ENCODE measurements at places on chromosomes 13 and 19.

DNA sequence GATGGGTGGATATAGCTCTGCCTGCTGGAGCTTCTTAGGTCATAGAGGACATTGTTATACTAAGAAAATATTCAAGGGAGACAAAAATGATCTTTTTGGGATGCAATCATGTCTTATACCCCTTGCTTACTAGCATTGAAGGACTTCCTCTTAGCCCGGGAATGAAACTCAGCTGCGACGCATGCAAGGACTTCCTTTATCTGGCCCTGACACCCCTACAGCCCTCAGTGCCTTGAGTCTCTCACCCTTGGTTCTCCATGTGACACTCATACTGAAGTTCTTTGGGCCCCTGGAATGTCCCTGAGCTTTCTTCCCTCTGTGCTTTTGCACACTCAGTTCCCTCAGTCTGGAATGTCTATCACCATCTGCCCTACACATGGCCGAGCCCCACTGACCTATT is 72.5 kb upstream of the MTIF3 start:
- DNase-seq, result no peak

DNA sequence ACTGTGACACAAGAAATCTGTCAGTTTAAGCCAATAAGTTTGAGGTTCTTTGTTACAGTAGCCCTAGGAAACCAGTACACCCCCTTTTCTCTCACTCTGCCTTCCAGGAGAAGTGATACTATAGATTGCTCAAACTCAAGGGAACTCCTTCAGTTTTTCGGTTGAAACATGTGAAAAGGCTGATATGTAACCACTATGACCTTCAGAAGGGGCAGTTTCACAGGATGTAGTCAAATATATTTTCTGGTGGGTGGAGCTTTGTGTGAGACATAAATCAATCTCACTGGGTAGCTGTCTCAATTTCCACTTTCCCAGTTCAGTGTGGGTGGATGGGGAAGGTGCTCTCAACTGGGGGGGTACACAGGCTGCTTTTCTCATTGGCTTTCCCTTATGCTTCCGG is 41.7 kb downstream of the HTR2A start:
- no peak for DNase-seq

GRCh38 chr19:50030225-50030624 is 4.4 kb downstream of the ZNF473 start:
- DNase-seq, result no peak

DNA sequence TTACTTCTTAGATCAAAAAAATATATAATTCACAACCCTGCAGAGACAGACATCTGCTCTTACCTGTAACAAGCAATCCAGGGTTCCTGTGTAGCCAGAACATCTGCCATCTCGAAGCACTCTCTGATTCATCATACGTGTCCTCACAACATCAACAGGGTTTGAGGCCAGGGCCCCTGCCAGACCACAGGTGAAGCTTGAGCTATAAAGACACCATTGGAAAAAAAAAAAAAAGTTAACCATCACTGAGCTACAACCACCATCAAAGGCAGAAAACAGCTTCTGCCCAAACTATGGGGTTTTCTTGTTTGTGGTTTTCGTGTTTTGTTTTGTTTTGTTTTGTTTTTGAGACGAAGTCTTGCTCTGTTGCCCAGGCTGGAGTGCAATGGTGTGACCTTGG is 19.3 kb downstream of the SLC25A30 start:
- no peak for DNase-seq

GRCh38 chr13:73684750-73685149 is 449.5 kb downstream of the KLF12 start:
- no peak for DNase-seq

DNA sequence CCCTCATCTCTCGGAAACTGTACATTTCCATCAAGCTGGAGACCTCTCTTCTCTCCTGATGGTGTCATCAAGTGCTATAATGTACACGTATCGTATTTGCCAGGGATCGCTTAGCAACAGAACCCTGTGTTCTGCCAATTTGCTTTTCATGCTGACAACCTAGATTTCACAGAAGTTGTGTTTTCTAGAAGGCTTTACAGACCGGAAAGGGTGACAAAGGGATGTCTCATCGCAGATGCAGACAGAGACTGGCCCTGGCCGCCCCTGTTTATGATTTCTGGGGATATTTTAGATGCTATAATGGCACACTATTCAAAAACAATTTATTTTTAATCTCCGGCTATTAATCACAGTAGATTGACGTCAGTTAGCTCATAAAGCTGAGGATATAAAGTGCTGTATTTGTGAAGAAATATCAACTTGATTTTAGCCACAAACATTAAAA is 291.4 kb downstream of the IRS2 start:
- DNase-seq, result no peak

DNA sequence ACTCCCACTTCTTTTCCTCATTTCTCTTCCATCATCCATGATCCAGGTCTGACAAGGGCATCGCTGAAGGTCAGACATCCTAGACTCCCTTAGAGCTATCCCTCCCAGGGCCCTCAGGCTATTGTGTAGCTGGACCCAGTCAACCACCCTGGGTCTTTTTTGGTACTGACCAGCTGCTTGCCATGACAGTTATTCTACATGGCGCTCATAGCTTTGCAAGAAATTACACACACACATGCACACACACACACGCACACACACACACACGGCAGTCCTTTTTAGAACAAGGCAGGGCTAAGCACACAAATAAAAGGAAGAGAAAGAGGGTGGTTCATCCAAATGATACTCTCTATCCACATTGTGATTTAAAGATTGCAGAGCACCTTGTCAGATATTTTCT is 18.3 kb downstream of the SIAH3 start:
- no peak for DNase-seq

DNA sequence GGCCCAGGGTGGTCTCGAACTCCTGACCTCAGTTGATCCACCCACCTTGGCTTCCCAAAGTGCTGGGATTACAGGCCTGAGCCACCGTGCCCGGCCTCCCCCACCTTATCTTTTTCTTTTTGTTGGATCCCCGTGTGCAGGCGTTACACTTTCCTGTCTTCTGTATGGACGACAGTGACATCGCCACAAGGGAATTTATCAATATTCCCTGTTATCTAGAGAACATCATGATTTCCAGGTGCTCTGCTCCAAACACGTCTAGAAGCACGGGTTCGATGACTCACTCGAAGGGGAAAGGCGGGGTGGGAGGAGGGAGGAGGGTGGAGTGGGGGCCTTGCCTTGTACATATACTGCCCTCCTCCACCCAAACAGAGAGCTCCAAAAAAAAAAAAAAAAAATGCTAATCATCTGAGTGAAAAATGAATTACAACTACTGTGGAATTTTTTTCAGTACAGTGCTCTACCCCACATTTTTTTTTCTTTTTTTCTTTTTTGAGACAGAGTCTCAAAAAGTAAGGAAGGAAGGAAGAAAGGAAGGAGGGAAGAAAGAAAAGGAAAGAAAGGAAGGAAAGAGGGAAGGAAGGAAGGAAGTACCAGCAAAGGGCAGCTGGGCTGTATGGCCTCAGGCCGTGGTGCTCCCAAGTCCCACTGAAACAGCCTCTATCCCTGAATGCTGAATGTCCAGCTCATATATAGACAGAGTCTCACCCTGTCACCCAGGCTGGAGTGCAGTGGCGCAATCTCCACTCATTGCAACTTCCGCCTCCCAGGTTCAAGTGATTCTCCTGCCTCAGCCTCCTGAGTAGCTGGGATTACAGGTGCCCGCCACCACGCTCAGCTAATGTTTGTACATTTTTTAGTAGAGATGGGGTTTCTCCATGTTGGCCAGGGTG is 36.8 kb downstream of the INSR start:
- DNase-seq, result no peak

DNA sequence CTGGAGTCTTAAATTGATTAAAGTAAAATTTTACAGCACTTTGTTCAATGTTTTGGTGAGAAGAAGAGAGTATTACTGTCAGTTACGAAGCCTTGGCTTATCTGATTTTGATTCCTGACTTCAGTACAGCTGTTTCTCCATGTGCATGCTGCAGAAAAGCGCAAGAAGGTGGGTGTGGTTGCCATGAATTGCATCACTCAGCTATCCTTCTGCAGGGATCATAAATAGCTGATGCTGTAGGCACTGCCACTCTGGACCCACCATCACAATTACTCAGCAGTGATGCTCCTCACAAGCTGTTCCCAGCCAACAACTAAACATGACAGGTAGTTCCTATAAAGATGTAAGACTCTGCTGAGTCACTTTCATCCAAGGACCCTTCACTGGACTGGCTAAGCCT is 321.2 kb downstream of the IRS2 start:
- no peak for DNase-seq

- no peak for DNase-seq
These were observed 45.3 kb downstream of the KLF2 start for GRCh38 chr19:16369664-16370576.

DNA sequence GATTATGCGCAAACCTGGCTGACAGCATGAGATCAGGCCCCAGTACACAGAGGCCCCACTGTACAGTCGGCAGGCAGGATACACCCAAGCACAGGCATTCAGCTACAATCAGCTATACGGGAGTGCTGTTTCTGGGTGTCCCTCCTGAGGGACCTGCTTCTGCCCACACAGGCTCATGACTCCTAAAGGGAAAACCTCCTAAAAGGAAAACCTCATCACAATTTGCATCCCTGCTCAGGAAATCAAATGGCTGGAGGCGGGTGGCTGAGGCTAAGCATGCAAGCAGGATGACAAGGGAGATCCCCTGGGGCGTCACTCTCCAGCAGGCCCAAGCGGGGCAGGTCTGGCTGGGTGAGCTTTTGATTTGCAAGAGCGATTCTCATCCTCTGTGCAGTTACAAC is 99.8 kb downstream of the CRYL1 start:
- DNase-seq, result peak; percentile 64

DNA sequence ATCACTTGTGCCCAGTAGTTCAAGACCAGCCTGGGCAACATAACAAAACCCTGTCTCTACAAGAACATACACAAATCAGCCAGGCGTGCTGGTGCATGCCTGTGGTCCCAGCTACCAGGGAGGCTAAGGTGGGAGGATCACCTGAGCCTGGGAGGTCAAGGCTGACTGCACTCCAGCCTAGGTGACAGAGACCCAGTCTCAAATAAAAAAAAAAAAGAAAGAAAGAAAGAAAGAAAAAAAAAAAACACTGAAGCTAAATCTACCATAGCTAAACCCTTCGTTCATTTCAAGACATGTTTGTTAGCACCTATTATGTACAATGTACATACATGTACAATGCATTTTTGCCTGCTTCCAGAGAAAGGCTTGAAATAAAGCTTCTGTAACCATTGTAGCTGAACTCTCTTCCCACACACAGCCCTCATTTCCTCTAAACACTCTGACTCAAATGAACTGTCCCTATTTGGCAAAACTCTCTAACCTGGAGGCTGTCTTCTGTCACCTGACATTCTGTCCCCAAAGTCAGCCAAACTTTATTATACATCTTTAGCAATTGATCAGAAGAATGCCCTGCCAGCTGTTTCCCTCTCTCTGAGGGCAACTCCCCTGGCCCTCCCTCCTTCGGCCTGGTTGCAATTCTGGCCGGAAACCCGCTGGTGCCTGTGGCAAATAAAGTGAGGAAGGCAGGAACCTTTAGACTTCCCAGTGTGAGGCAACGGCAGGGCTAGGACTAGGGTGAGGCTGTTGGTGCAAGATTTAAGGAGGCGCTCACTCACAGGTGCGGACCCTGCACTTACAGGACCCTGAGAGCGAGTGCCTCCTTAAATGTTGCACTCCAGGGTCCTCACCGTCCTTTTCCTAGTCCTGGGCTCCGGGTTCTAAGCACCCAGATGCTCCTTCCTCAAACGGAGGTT is 1.8 kb downstream of the ETHE1 start:
- DNase-seq, result no peak

- no peak for DNase-seq
These were observed 524.1 kb upstream of the SLITRK5 start for GRCh38 chr13:87147076-87147475.

DNA sequence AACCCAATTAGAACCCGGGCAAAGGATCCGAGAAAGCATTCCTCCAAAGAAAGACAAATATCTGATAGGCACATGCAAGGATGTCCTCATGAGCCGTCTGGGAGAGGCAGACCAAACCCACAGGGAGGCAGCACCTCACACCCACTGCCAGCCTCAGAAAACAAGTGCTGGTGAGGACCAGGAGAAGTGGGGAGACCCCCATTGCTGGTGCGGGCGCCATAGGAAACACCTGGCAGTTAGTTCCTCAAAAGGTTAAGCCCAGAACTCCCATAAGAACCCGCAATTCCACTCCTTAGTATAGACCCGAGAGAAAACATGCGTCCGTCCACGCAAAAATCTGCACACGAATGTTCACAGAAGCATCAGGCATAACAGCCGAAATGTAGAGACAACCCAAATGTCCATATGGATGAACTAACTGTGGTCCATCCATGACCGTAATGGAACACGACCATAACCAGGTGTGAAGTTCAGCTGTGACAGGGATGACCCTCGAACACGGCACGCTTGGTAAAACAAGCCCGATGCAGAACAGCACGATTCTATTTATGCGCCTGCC is 7.9 kb downstream of the ZNF787 start:
- no peak for DNase-seq

GRCh38 chr13:98298599-98298998 is 121.5 kb upstream of the RNF113B start:
- no peak for DNase-seq

GRCh38 chr13:43537124-43537523 is 249.6 kb downstream of the ENOX1 start:
- no peak for DNase-seq

DNA sequence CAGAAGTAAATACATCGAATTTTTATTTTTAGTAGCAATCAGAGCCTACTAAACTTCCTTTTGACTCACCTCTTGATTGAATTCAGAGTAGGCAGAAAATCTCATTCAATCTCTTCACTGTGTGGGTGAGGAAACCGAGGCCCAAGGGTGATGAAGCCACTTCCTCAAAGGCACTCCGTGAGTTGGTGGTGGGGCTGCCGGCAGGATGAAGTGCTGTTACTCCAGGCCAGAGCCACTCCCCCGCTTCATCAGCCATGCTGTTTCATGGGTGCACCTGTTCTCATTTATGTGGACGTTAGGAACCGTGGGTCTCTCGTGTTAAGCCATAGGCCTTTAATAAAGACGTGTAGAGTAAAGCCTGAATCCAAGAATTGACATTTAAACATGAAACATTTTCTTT is 13.2 kb downstream of the ING1 start:
- DNase-seq, result no peak

DNA sequence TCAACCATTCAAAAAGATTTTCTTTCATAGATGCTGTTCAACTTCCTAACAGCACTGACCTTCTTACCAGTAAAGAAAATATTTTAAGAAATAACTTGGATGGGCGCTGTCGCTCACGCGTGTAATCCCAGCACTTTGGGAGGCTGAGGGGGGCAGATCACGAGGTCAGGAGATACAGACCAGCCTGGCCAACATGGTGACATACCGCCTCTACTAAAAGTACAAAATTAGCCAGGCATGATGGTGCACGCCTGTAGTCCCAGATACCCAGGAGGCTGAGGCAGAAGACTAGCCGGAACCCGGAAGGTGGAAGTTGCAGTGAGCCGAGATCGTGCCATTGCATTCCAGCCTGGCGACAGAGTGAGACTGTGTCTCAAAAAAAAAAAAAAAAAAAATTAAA is 865.7 kb upstream of the SLC10A2 start:
- no peak for DNase-seq

GRCh38 chr13:37109051-37109678 is 3.7 kb upstream of the CSNK1A1L start:
- no peak for DNase-seq

Data from NCI-H1048 (cell line).